WTC11 (cell line): ENCODE measurements at places on chromosomes 7 and 10.

GRCh38 chr7:12731214-12731656 lies 43.8 kb downstream of the ARL4A start:
- DNase-seq, result no peak

DNA sequence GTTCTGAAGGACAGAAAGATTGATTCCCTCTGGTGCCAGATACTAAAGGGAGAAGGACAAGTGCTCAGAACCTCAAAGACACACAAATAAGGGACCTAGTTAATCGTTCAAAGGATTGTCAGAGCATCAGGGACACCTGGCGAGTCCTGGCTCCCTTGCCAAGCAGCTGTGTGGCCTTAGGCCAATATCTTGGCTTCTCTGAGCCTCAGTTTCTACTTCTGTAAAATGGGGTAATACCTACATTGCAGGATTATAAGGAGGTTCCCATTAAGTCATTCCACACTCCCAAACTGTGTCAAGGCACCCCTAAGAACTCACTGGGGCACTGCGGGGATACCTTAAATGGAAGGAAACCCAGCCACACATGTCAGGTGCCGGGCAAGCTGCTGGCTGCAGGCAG lies 29.4 kb downstream of the DRGX start:
- DNase-seq, result no peak

DNA sequence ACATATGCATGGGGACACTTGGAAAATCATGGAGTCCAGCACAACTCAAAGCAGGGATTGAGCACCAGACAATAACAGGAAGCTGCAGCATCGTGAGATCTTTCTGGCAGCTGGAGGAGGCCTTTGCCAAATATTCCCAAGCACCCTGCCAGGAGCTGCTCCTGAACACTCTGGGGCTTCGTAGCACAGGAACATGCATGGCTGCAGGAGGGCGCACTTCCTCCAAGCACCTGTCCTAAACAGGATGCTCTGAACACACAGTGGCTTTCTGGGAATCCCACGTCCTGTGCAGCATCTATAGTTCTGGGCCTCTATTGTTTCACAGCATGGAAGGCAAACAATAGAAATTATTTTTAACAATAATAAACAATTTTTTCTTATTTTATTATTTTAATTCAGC lies 4.1 kb downstream of the ABLIM1 start:
- DNase-seq, result no peak

GRCh38 chr10:28363376-28363775 lies 60.5 kb upstream of the MPP7 start:
- no peak for DNase-seq

DNA sequence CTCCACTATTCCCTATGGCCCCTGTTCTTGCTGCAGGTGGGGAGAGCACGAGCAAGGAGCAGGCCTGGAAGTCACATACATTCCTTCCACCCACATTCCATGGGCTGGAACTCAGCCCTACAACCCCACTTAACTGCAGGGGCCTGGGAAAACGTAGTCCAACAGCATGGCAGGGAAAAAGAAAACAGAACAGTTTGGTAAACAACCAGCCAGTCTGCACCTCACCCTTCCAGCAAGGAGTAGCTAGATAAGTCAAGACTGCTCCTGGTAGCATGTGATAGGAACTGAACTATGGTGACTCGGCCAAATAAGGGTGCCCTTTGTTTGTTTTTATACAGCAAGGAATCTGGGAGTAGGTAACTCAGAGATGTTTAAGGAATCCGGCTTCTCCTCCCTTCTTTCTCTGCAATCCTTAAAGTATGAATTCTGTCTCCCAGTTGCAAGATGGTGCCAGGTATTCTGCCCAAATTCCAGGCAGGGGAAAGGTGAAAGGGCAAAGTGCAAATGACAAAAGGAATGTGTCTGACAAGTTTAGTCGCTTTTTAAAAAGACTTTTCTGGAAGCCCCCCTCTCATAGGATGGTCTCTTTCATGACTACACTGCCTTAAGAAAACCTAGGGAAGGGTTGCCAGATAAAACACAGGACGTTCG lies 311.7 kb upstream of the NEBL start:
- DNase-seq, result no peak

- no peak for DNase-seq
Measured at GRCh38 chr10:77899080-77899477, 27.5 kb downstream of the DLG5 start.

- no peak for DNase-seq
Measured at GRCh38 chr10:63337455-63338251, 128.1 kb downstream of the JMJD1C start.

GRCh38 chr10:101258179-101258885 lies 29.1 kb upstream of the LBX1 start:
- no peak for DNase-seq

GRCh38 chr10:14930610-14931009 lies 23.3 kb downstream of the DCLRE1C start:
- no peak for DNase-seq

- DNase-seq, result no peak
Measured at GRCh38 chr10:62885684-62886461, 69.7 kb upstream of the EGR2 start.

- DNase-seq, result no peak
Measured at GRCh38 chr7:135368416-135369186, 135.0 kb downstream of the STRA8 start.

DNA sequence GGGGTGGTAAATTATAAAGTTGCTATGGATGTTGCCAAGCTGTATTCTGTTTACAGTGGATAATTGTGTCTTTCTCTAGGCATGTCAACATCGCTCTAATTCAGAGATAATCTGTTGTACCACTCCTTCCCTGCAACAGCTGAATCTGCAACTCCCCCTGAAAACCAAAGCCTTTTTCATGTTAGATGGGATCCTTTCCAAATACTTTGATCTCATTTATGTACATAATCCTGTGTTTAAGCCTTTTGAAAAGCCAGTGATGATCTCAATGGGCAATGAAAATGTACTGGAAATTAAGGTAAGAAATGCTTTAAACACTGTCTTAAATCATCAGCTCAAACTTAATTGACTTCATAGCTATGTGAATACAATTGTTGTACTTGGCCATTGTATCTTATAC lies 91.0 kb downstream of the MET start:
- DNase-seq, result no peak

- no peak for DNase-seq
Measured at GRCh38 chr10:132833421-132834111, 47.6 kb upstream of the NKX6-2 start.

GRCh38 chr10:110171032-110171431 lies 36.4 kb upstream of the MXI1 start:
- no peak for DNase-seq

DNA sequence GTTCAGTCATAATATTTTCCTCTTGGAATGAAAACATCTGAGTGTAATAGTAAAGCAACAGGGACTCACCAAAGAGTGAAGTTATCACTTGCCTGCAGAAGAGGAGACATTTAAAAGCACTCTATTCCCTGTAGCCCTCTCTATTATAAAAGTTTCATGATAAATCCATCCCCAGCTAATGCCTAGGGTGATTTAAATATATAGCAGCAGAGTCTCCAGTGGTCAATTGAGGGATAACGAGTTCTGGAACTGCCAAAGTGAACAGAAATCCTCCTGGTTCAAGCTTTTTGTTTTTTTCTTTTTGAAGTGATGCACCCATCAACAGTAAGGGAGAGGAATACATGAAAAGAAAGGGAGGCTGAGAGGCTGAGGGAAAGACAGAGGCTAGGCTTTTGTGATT lies 87.3 kb downstream of the EVX1 start:
- DNase-seq, result no peak

- DNase-seq, result no peak
Measured at GRCh38 chr7:14717169-14717568, 185.4 kb downstream of the DGKB start.

GRCh38 chr10:97525683-97526110 lies 27.0 kb downstream of the UBTD1 start:
- no peak for DNase-seq

- DNase-seq, result no peak
Measured at GRCh38 chr7:22633286-22633953, 93.6 kb upstream of the IL6 start.

DNA sequence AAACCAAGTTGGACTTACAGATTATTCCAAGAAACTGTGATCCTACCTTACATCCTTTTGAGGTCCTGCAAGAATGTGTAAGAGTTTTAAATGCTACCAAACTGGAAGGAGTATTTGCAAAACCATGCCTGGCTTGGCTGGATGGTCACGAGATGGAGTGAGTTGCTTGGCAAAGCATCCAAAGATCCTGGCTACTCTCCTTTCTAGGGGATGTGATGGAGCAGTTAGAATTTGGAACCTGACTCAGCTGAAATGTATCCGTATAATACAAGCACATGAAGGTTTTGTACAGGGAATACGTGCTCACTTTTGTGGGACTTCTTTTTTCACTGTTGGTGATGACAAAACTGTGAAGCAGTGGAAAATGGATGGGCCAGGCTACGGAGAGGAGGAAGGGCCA lies 13.3 kb upstream of the SYPL1 start:
- no peak for DNase-seq

GRCh38 chr10:31578951-31579350 lies 259.9 kb downstream of the ZEB1 start:
- DNase-seq, result no peak

DNA sequence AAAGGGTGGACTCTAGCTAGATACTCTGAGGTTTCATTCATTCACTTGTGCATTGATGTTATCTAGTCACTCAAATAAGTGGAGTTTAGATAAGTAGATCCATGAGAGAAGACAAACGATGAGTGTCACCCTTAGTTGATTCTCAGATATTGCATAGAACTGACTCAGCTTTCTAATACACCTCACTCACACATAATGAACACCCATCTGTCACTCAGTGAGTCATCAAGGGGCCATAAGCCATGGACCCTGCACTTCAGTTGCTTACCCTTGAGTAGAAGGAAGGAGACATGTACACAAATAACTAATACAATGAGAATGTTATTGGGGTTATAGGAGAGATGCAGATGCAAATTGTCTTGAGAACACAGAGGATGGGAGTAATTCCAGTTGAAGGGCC lies 163.8 kb downstream of the SORCS3 start:
- no peak for DNase-seq

DNA sequence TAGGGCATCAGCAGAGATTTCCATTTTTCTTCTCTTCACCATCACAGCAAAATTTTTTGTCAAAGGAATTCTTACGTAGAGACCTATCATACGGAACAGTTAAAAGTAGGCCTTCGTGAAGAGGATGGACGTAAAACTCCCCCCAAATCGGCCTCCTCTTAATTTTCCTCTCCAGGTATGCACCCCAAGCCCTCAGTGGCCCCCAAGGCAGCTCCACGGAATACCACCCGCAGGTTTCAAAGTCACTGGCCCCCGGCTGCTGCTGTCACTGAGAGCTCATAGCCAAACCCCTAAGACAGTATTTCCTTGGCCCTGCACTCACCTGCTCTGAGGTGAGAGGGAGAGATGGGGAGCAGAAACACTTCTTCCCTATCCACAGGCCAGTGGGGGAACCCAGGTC lies 8.8 kb downstream of the PODXL start:
- no peak for DNase-seq

GRCh38 chr7:65840446-65840845 lies 32.4 kb upstream of the VKORC1L1 start:
- no peak for DNase-seq

GRCh38 chr10:78473006-78473405 lies 439.3 kb downstream of the RPS24 start:
- DNase-seq, result peak; percentile 39

DNA sequence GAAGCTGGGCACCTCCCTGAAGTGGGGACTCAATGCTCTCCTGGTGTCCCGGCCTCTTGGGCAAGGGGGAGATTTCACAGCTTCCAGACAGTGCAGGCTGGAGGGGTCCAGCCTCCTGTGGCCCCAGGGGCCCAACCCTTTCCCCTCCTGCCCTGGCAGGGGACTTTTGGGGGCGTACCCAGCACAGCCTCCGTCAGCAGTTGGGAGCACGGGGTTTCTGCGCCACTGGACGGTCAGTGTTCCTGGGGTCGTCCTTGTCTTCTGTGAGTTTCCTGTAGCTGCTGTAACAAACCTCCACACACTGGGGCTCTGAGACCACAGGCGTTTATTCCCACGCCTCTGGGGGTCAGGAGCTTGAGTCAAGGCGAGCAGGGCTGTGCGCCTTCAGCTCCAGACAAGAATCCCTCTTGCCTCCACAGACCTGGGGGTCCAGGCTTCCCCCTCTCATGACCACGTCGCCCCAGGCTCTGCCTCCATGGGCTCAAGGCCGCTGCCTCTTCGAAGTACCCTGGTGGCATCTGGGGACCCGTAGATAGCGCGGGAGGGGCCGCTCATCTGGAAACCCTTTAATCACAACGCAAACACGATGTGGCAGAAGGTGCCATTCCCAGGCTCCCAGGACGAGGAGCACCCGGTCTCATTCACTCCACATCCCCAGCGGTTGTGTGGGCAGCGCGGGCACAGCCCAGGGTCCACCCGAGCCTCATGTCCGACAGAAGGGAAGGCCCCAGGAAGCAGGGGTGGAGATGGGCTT lies 14.0 kb downstream of the PWWP2B start:
- DNase-seq, result no peak

- no peak for DNase-seq
Measured at GRCh38 chr7:105101864-105102263, 87.9 kb downstream of the KMT2E start.

GRCh38 chr10:659688-660141 lies 29.8 kb downstream of the DIP2C start:
- no peak for DNase-seq

GRCh38 chr7:155282671-155283070 lies 15.0 kb upstream of the INSIG1 start:
- DNase-seq, result no peak

DNA sequence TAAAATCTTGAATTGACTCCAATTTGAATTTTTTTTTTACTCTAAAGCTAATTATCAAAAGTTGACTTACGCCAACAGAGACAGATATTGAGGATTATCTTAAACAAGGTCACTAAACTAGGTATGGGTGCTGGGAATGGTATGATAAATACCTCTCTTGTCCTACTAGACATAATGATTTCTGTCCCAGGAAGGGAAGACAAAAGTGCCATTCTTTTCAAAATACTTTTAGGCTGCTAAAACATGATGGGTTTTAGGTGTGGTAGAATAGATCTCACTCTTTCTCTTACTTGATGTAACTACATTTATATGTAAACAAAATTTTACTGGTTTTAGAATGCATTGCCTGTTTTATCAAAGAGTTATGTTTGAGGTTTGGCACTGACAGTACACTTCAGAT lies 15.1 kb downstream of the TMEM60 start:
- DNase-seq, result no peak

GRCh38 chr7:874031-874749 lies 2.2 kb upstream of the GET4 start:
- DNase-seq, result no peak
